ENCODE measurements at places on chromosomes 2 and 18.

- DNase-seq = no peak
These were observed 168.1 kb downstream of the NRXN1 start for GRCh38 chr2:50863856-50864255.

GRCh38 chr2:234091432-234091879, 41.0 kb downstream of the SPP2 start:
- DNase-seq = no peak

DNA sequence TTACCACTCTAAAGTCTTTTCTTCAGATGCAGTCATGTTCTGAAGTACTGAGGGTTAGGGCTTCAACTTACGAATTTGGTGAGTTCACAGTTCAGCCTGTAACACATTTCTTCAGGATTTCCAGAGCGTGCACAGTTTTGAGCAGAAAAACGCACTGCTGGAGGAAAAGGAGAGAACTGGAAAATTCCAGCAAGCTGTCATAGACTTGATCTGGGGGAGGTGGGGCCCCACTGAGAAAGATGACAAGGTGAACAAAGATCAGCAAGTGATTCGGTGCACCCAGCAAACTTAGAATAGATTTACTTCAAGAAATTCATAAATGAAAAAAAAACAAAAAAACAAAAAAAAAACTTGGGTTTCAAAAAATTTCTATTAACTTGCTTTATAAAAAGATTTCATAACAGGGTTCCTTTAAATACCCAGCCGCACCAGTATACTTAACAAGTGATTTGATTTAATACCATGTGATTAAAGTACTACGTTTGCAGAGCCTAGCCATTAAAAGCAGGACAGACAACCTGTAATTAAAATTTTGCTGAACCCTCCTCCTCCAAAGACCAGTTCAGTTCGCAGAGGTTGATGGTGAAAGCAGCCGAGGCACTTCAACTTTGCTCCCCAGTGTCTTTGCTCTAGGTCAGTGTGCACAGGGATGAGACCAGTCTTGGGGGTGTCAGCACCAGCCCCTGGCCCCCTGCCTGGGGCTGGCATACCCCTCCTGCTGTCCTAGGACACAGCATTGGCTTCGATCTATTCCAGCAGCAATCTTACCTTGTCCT, 30.5 kb downstream of the CTIF start:
- DNase-seq = no peak

GRCh38 chr2:12155303-12156051, 409.0 kb downstream of the LPIN1 start:
- DNase-seq = no peak

GRCh38 chr2:134934150-134934549, 15.5 kb downstream of the CCNT2 start:
- DNase-seq = no peak

DNA sequence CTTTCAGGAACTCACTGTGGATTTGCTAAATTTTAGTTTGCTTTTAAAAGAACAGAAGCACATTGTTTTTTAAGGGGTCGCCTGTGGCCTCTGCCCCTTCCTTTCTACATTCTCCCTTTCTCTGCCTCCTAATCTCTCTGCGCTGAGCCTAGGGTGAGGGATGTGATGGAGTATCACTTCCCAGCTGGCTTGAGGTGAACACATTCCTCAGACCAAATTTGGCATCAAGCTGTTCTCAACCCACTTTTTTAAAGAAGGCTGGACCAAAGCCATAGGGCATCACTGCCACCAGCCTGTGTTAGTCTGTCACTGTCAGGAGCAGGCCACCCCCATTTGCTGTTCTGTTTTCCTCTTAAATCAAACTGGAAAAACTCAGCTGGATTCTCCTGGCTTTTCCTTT, 27.4 kb downstream of the EIF4E2 start:
- DNase-seq = no peak

- no peak for DNase-seq
These were observed 179.7 kb downstream of the ANKRD30B start for GRCh38 chr18:14927701-14928100.

GRCh38 chr2:95056044-95056443, 30.5 kb downstream of the MAL start:
- no peak for DNase-seq

DNA sequence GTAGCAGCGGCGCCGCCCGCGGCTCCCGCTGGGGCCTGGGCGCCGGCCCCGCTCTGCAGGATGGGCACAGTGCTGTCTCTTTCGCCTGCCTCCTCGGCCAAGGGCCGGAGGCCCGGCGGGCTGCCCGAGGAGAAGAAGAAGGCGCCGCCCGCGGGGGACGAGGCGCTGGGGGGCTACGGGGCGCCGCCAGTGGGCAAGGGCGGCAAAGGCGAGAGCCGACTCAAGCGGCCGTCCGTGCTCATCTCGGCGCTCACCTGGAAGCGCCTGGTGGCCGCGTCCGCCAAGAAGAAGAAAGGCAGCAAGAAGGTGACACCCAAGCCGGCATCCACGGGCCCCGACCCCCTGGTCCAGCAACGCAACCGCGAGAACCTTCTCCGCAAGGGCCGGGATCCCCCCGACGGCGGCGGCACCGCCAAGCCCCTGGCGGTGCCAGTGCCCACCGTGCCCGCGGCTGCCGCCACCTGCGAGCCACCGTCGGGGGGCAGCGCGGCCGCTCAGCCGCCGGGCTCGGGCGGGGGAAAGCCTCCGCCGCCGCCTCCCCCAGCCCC, 369 bp downstream of the CDK5R2 start:
- no peak for DNase-seq

DNA sequence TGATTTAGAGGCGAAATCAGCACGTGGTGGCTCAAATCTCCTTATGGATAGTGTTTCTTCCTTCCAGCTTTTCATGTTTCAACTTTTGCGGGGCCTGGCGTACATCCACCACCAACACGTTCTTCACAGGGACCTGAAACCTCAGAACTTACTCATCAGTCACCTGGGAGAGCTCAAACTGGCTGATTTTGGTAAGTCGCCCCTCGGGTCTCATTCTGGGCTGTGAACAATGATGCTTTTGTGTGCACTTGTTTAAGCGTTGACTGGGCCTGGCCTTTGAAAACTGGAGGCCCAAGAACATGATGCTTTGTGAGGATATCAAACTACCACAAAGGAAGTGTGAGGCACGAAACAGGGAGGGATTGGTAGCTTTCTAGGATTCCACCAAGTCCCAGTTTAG, 27.4 kb downstream of the CDK15 start:
- no peak for DNase-seq

DNA sequence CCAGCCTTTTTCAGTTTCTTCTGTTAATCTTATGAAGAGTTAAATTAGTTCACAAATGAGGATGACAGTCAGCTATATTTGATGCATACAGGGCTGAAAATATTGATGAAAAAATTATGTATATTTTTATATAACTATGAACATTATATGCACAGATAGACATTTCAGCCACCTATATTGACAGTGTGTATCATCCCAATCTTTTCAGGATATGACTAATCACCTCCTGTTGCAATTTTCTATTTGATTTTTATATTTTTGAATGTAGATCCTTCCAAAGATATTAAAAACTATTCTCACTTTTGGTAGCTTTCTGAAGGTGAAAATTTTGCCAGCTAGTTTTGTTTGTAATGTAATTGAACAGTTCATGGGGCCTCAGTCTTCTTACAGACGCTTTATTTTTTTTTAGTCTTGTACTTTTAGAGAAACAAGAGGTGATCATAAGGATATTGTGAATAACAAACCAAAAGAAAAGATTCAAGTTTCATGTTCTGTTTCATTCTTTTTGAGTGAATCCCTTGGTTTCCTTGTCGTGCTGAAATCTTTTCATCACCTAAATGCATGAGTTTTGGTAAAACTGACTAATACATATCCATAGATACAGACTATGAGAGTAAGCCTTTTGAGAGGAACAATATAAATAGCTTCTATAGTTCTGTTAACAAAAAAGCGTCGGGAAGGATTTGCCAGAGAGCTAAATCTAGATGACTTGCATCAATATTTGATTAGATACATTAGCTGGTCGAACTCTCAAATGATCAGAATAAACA, 123.1 kb downstream of the ARHGAP15 start:
- no peak for DNase-seq

DNA sequence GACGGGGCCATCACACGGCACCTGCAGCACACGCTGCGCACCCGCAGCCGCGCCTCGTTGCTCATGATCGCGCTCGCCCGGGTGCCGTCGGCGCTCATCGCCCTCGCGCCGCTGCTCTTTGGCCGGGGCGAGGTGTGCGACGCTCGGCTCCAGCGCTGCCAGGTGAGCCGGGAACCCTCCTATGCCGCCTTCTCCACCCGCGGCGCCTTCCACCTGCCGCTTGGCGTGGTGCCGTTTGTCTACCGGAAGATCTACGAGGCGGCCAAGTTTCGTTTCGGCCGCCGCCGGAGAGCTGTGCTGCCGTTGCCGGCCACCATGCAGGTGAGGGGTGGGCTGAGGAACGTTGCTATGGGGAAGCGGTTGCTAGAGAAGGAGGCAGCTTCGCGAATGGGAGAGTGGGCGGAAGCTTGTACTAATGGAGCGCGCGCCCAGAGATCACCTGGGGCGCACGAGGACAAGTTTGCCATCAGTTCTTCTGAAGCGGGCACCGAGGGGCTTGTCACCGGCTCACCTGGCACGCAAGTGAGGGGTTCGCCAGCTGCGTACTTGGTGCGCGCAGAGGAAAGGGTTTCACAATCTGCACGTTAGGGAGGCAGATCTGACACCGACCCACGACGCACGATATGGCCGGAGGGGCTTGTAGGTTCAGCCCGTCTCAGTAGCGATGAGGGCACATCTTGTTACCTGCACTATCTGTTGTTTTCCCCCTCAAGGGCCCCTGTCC, 45.6 kb downstream of the DDX18 start:
- DNase-seq = no peak

DNA sequence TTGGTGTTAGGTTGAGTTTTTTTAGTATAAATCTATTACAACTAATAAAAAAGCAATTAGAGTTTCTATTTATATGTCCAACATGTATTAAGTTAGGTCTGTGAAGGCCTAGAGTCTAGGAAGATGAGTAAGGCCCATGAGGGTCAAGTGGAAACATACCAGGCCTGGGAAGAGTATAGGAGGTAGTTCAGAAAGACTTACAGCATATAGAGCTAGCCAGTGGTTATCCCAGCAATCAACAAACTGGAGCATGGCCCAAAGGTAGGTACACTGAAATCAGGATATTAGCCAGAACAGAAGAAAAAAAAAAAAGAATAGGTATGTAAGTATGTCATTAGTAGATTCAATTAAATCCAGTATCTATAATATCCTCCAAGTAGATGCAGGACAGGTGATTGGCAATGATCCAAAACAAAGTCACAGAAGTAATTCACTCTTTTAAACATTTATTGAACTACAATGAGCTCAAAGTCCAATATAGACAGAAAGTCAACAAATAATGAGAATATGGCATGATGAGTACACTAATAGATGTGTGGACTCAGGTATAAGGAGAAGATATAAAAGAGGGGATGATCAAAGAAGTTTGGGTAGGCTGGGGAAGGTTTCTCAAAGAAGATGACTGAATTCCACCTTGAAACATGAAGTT, 70.3 kb downstream of the IKZF2 start:
- DNase-seq = no peak

GRCh38 chr2:181774685-181775084, 94.4 kb upstream of the NEUROD1 start:
- no peak for DNase-seq

- no peak for DNase-seq
These were observed 125.4 kb downstream of the TPO start for GRCh38 chr2:1538663-1539062.

GRCh38 chr2:60118061-60118460, 435.4 kb downstream of the BCL11A start:
- no peak for DNase-seq

DNA sequence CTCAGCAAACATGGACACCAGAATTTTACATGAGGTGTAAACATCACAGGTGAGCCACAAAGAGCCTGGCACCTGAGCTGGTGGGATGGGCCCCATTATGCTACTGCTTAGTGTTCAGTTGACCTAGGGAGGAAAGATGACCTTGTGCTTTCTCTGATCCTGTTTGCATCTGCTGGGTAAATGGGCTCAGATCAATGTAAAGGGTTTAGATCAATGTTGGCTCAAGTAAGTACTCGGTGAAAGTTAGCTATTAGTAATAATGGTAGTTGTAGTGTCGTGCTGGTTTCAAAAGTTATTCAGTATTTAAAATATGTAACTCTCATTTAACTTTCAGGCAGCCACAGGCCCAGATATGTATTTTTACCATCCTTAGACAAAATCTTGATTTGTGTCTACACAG, 19.8 kb downstream of the ABHD3 start:
- DNase-seq = no peak

DNA sequence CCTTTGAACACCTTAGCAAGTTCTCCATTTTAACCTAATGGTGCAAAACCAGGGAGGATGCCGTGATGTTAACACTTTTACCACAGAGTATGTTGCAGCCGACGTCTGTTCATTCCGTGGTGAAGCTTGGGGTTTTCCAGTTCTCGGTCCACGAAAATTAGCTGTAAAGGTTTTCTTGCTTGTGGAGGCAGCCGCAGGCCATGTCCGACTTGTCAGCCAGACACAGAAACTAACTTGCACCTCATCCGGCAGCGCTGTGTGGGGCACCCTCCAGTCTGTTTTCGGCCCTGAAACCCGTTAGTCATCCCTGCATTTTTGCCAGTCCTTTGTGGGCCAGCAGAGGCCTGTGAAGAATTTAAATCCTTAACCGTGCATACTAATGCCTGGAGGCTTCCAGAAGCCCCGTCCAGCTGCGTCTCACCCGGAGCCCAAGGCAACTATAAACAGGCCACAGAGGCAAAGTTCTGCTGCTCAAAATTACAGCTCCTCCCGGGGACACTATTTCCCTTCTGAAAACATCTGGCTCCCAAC, 70.6 kb downstream of the SH3YL1 start:
- no peak for DNase-seq

DNA sequence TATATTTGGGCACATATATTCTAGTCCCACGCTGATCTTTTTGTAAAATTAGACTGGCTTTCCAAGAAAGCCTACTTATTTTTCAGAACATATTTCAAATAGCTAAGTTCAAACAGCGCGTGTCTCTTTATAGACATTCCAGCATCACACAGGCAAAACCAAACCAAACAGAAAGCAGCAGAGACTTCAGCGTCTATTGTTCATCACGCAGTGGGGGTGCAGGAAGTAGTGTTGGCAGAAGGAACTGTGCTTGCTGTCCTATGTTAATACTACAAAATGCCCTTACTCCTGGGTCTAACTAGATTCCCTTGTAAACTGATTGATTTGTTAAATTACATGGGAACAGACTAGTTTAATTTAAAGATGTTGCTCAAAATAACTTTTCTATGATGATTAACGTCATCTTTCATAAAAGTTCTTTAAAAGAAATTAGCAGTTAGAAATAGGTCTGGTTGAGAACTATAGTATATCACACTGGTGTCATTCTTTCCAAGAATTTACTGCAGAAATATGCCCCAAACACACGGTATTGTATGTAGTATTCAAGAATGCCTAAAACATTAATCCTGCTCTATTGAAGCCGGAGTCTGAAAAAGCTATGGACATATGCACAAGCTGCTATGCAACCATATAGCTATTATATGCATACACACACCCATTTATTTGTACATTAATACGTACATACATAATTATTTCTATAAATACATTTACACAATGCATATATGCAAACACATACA, 436.3 kb downstream of the CBLN2 start:
- no peak for DNase-seq

- DNase-seq = no peak
These were observed 86.3 kb downstream of the ASXL3 start for GRCh38 chr18:33664241-33664874.

- DNase-seq = no peak
These were observed 32.1 kb upstream of the KCNG2 start for GRCh38 chr18:79765491-79766245.
